ENCODE measurements at places on chromosomes 7 and 10.

GRCh38 chr10:57992321-57993077 lies 275.2 kb downstream of the IPMK start:
- no peak for DNase-seq

GRCh38 chr10:110547139-110547761 lies 20.2 kb upstream of the SMC3 start:
- no peak for DNase-seq

DNA sequence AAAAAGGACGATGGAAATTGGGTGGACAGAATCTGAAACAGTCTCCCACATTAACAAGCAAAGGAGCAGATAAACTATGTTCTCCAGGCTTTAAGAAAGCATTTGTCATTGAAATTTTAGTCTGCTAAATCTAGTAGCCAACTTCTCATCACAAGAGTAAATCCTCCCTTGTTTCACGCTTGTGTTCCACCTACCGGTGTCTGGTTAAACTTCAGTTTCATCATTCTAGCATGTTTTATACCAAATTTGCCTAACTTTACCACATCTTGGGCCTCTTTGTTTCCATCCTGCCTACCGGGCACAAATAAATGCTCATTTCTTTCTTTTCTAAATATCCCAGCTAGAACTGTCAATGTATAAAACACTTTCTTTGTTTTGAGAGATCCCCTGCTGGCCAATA lies 5.8 kb downstream of the LIPA start:
- DNase-seq = no peak

DNA sequence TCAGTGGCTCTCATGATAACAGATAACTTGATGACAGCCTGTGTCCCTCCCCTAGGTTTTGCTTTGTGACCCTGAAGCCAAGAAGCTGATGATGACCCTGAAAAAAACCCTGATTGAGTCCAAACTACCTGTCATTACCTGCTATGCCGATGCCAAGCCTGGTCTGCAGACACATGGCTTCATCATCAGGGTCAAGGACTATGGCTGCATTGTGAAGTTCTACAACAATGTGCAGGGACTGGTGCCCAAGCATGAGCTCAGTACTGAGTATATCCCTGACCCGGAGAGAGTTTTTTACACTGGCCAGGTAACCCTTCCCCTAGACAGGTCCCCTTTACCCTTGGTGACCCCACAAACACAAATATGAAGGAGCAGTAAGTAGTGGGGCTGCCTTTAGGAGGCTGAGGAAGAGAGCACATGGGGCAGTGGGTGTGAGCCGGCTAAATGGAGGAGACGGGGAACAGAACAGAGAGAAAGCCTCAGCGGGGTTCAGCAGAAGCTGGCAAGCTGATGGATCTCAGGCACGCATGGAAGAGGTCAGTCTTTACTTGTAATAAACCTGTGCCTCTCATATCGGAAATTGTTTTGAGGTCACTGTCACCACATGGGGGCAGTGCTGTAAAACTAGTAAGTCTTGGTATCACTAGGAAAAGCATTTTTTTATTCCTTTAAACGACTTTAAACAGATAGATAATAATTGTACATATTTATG lies 20.2 kb downstream of the PDCD11 start:
- peak; percentile 26 for DNase-seq

GRCh38 chr10:119303886-119304285 lies 96.5 kb downstream of the GRK5 start:
- no peak for DNase-seq

- no peak for DNase-seq
Measured at GRCh38 chr10:86803156-86803555, 46.7 kb downstream of the BMPR1A start.

DNA sequence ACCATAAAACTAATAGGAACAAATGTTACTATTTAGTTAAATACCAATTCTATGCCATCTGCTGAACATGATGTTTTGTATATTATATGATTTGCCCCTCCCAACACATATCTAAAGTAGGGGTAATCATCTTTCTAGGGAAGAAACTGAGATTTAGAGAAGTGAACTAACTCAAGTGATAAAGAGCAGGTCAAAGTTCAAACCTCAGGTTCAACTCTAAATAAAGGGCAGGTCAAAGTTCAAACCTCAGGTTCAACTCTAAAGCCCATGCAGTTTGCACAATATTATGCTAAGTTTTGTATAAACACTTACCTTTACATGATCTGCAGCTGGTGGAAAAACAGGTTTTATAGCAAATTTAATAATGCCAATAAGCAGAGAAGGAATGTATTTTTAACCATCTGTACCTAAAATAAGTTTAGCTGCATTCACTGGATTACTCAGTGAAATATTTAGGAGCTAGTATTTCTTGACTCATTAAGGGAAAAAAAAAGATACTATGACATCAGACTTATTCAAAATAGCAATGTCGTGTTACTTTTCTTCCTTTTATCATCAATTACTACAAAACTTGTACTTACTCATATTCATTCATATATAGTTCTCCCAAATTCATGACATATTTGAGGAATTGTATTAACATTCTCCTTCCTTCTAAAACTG lies 1194.3 kb upstream of the CELF2 start:
- no peak for DNase-seq

GRCh38 chr10:22570733-22571430 lies 143.5 kb downstream of the PIP4K2A start:
- no peak for DNase-seq

GRCh38 chr7:29623973-29624372 lies 60.3 kb downstream of the PRR15 start:
- DNase-seq = no peak

DNA sequence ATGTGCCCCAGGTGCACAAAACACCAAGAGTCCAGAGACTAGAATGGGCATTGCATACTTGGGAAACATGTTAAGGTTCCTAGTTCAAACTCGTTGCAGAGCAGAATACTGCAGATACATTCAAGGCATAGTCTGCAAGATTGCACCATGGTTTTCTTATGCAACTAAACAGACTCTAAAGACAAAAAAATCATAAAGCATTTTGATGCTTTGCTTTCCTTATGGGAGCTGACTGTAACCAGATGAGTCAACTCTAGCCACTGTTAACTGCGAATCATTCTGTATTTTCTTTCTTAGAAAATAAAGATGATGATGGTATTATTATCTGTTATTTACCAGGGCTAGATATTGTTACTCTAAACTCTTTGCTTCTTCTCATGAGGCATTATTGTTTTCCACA lies 19.7 kb downstream of the TRUB1 start:
- DNase-seq = no peak

DNA sequence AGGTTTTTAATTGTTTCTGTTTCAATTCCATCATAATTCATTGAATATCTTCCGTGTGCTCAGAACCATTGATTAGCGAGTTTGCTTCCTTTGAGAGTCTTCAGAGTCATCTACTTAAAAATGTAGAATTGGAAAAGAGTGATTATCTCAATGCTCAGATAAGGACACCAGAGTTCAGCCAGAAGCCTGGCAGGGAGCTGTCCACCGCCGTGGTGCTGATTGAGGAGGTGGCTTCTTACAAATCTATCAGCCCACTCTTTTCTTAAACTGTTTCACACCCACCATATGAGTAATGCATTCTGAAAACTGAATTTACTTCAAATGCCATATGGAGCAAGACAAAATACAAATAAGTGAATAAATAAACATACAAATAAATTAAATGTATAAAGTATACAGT lies 79.3 kb downstream of the INSYN2A start:
- DNase-seq = no peak

DNA sequence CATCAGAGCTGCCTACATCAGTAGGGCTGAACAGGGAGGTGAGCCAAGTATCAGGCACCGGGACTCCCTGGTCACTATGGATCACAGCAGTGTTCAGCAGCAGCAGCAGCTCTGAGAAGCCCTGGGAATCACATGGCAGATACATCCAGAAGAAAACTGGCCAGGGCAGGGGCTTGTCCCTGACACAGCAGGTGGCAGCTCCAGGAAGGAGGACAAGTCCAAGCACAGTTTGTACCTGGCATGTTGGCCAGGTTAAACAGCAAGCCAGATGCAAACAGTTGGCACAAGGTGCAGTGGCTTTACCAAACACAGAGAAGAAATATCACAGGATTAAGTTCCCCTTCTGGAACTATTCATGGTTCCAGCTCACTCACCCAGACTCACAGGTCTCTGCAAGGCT lies 139.4 kb downstream of the KCNMA1 start:
- no peak for DNase-seq

DNA sequence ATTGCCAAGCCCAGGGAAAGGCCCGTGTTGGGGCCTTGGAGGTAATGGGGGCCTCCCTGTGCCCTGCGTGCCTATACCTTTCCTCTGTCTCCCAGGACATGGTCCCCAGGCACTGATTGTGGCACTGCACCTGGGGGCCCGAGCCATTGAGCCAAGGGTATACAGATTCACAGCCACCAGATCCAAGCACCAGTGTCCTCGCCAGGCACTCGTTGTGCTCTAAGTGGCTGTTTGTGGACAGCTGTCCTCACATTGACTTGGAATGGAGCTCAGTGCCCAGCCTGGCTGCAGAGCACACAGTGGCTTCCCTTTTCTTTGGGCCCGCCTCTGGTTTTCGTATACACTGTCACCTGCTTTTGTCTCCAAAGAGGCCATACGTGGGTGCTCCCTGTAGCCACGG lies 72.0 kb upstream of the BTBD16 start:
- DNase-seq = no peak

DNA sequence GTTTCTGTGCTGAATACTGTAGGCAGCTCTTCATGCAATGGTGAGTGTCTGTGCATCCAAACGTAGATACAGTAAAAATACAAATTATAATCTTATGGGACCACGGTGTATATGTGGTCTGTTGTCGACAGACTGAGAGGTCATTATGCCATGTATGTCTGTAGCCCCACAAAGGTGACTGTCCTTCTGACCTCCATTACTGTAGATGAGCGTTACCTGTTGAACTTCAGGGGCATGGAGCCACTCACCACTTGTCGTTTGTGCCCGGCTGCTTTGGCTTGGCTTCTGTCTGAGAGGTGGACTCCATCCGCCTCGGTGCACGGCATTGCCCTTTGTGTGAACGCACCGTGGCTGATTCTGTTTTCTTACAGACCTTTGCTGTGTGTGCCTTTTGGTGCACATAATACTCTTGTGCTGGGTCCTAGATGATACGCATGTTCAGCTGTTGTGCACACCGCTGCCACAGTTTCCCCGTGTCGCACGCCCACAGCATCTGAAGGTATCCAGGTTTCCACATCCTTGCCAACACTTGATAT lies 2.9 kb downstream of the UBE3C start:
- no peak for DNase-seq

DNA sequence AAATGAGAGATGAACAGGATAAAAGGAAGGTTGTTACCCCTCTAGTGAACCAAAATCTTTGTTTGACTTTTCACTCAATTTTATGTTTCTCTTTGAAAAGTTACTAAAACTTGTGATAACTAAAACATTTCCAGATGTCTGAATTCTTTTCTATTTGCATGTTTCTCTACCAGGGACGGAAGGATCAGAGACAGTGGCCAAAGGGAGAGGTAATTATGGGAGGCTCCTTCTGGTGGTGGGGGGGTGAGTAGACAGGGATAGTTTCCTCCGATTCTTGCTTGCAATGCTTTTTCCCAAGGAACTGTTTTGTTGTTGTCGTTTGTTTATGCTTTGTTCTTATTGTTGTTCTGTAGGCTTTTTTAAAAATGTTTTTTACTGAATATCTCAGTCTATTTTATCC lies 374.8 kb downstream of the INHBA start:
- no peak for DNase-seq

DNA sequence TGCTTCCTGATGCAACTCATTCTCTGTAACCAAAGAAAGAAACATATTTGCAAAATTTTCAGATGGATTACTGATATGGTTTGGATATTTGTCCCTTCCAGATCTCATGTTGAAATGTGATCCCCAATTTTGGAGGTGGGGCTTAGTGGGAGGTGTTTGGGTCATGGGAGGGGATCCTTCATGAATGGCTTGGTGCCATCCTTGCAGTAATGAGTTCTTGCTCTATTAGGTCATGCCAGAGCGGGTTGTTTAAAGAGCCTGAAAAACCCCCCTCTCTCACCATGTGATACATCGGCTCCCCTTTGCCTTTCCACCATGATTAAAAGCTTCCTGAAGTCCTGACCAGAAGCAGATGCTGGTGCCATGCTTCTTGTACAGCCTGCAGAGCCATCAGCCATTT lies 43.8 kb upstream of the PRKG1 start:
- DNase-seq = no peak

DNA sequence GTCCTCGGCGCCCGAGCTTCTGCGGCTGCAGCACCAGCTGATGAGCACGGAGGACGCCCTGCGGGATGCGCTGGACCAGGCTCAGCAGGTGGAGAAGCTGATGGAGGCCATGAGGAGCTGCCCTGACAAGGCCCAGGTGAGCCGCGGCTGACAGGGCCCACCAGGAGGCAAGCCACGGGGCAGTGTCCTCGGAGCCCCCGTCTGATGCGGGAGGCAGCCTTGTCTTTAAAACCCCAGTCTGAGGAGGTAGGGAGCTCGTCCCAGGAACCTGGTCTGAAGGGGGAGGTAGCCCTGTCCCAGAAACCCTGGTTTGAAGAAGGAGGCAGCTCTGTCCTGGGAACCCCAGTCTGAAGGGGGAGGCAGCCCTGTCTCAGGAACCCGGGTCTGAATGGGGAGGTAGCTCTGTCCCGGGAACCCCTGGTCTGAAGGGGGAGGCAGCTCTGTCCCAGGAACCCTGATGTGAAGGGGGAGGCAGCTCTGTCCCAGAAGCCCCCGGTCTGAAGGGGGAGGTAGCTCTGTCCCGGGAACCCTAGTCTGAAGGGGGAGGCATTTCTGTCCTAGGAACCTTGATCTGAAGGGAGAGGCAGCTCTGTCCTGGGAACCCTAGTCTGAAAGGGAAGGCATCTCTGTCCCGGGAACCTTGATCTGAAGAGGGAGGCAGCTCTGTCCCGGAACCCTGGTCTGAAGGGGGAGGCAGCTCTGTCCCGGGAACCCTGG lies 53.1 kb upstream of the GTF2IRD1 start:
- DNase-seq = peak; percentile 18

- no peak for DNase-seq
Measured at GRCh38 chr10:23075672-23076071, 19.7 kb upstream of the MSRB2 start.

GRCh38 chr7:51045319-51046102 lies 262.8 kb upstream of the GRB10 start:
- no peak for DNase-seq

DNA sequence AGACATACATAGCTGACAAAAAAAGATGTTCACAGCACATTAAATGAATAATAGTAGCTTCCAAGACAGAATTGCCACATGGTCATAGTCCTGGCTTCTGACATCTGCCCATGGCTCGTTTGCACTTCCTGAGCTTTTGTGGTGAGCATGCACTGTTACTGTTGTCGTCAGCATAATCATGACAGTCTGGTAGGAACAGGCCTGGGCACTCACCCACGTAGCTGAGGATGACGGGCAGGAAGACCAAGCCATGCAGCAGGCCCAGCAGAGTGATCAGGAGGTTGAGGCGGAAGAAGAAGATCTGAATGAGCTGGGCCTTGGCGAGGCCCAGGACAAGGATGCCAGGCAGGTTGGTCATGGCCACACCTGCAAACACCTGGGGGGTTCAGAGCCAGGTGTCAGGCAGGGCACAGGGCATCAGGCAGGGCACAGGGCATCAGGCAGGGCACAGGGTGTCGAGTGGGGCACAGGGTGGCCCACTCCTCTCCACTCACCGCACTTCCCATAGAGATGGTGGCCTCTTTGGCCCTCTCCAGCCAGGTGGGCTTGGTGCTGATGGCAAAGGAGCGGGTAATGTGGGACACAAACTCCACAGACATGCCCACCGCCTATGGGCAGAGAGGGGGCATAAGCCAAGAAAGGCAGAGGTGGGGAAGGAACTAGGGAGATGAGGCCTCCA lies 25.3 kb upstream of the NUDCD3 start:
- DNase-seq = no peak

GRCh38 chr10:81502677-81503359 lies 372.2 kb upstream of the NRG3 start:
- no peak for DNase-seq

GRCh38 chr7:29989257-29989995 lies at the start of gene SCRN1:
TSS of gene SCRN1 (minus strand) at chr7:29989801. CDS start at chr7:29969067, 20,734 bp downstream.
- peak; percentile 76 for DNase-seq

GRCh38 chr10:29245476-29245875 lies 43.4 kb upstream of the LYZL1 start:
- no peak for DNase-seq
